ENCODE measurements at places on chromosomes 12 and 14.

DNA sequence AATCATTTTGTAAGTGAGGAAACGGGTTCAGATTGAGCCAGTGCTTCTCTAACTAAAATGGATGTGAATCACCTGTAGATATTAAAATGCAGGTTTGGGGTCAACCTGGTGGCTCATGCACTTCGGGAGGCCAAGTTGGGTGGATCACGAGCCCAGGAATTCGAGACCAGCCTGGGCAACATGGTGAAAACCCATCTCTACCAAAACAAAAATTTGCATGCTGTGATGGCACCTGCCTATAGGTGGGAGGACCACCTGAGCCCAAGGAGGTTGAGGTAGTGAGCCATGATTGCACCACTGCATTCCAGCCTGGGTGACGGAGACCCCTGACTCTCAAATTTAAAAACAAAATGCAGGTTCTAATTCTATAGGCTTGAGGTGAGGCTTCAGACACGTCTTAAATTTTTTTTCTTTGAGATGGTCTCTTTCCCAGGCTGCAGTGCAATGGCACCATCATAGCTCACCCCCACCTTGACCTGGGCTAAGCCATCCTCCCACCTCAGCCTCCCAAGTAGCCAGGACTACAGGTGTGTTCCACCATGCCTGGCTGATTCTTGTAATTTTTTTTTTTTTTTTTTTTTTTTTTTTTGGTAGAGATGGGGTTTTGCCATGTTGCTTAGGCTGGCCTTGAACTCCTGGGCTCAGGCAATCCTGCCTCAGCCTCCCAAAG, 9.0 kb downstream of the TUBA1C start:
- no peak for DNase-seq

DNA sequence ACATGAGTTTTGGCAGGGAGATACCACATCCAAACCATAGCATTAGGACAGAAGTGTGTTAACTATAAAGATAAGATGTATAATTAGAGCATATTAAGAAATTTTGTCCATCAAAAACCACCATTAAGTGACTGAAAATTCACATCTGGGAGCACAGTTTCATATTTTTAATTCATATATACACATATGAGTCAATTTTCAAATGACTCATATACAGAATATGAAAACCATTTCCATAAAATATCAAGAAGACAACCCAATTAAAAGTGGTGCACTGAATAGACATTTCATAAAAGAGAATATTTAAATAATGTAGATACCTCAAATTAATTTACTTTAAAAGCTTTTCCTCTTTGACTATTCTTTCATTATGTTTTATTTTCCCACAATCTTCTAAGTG, 25.3 kb downstream of the MUCL1 start:
- no peak for DNase-seq

DNA sequence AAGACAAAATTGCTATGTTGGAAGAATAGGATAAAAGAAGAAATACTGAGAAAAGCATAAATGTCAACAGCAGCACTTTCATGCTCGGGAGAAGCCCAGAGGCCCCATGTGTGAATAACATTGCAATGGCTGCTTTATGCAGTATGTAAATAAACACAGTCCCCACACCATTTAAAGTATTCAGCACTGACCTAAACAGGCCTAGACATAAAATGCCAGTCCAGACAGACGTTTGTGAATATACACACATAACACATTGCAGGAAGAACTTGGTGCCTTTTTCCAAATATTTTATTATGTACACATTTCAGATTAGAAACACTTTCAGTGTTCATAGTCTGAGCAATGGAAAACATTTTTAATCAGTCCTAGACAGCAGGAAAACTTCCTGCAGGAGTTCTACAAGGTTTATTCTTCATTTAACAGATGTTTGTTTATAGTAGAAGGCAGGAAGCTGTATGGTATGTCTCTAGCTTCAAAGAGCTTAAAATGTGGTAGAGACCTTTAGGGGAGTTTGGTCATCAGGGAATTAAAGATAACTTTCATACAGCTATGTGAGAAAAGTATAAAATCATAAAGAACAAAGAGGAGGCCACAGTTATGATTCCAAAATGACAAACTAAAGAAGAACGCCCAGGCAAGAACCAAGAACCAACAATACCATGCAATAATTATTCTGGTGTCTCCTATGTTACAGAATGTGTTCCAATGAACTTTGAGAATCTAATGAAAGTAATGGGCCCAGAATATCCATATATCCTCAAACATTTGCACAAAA, 30.6 kb upstream of the SLC38A2 start:
- DNase-seq: no peak

- no peak for DNase-seq
These were observed 24.0 kb downstream of the TTC9 start for GRCh38 chr14:70665448-70666360.

GRCh38 chr12:71954861-71955260, 16.2 kb downstream of the TPH2 start:
- DNase-seq: no peak

GRCh38 chr12:51954561-51955361, 3.3 kb downstream of the ACVR1B start:
- no peak for DNase-seq

- no peak for DNase-seq
These were observed 408.7 kb upstream of the NOVA1 start for GRCh38 chr14:27006570-27006969.

- no peak for DNase-seq
These were observed 122.8 kb downstream of the VRK1 start for GRCh38 chr14:96920023-96920422.

GRCh38 chr14:41201696-41202095, 405.0 kb upstream of the LRFN5 start:
- no peak for DNase-seq

- DNase-seq: no peak
These were observed 417.2 kb upstream of the SYT1 start for GRCh38 chr12:78447373-78447772.

- DNase-seq: no peak
These were observed 456.9 kb downstream of the CCER1 start for GRCh38 chr12:90497923-90498545.

DNA sequence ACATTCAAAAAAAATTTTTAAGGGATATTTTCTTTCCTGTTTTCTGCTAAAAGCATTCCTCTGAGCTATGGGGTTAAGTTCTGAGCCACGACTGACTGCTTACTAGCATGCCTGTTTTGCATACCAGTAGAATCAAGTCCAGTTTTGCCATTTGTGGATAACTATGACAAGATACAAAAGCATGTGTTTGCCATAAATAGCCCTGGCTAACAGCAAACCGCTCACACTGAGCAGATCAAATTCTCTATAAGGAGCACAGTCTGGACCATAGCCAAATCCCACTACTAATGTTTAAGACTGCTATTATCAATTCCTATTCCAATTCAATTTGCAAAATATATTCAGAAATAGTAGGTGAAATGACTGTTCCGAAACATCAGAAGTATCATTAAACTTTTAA, 3.2 kb downstream of the CFL2 start:
- DNase-seq: peak; percentile 47

DNA sequence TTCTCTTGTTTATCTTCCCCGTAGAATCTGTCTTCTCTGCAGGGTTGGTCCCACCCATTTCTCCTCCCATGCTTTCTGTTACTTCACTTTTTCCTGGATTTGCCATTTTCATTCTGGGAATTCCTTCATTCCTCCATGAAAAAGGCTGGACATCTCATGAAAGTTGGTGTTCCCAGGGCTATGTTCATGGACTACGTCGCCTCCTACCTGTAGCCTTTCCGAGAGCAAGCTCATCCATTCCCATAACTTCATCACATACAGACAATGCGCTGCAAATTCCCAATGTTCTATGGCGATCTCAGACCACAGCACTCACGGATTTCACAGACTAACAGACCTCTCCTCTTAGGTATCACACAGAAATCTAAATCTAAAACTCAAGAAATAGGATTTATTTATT, 217.1 kb downstream of the EXOC5 start:
- DNase-seq: no peak

- no peak for DNase-seq
These were observed 74.7 kb downstream of the DIO3 start for GRCh38 chr14:101635749-101636560.

DNA sequence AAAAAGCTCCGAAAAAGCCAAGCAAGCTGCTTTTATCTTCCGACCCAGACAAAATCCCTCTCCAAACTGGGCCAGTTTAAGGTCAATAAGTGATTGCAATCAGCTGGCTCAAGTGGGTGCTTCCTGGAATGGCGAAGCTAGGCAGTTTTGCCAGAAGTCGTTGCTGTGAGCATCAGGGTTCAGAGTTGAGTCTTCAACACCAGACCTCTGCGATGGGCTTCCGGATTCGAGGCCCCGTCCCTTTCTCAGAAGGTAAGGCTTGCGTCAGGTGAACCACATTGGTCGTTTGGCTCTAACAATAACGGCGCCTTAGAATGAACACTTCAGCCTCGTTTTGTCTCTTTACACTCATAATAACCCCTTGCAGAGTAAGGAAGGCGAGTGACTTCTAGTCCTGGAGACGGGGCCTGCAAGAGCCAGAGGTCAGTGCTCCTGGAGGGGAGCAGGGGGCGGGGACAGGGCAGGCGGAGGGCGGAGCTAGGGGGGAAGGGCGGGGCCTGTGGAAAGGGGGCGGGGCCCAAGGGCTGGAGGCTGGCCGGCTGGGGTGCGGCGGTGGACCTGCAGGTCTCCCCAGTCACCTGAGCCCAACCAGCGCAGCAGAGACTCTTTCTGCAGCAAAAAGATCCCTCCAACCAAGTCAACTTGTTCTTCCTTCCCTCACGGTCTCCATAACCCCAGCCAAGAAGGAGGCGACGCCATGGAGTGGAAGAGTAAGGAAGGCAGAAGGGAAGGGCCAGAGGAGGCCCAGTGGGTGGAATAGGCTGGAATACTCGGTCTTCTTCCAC, 34.0 kb upstream of the NFYB start:
- DNase-seq: no peak

- DNase-seq: no peak
These were observed 42.3 kb downstream of the BCL11B start for GRCh38 chr14:99229654-99230207.

DNA sequence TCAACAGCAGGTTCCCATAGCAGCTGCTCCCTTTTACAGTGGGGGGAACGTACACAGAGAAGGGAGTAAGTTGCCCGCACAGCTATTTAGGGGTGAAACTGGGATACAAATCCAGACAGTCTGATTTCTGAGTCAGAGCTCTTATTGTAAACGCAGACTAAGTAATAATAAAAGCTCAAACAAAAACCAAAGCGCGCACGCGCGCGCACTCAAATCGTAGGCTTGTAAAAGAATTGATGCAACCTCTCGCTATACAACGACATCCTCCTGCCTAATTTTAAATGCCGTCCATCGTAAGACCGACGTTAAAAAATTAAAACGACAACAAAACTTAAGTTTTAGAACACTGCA, 747 bp upstream of the DACT1 start:
- DNase-seq: peak; percentile 50

GRCh38 chr12:1797011-1797901, 23.1 kb upstream of the LRTM2 start:
- DNase-seq: no peak

- no peak for DNase-seq
These were observed 3.9 kb upstream of the FGF23 start for GRCh38 chr12:4383304-4383865.

DNA sequence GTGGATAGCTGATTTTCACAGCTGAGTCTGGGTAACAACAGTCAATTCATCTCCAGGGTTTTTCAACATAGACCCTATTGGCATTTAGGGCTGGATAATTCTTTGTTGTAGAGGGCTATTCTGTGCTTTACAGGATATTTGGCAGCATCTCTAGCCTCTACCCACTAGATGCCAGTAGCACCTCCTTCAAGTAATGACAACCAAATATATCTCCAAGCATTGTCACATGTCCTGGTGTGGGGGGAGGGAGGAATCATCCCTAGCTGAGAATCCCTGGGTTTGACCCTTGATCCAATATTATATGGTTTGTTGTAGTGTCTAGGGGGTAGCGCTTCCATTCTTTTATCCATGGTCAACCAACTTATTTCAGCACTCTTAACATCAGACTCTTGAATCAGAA, 157.2 kb downstream of the ANO4 start:
- no peak for DNase-seq

- no peak for DNase-seq
These were observed 14.4 kb downstream of the KERA start for GRCh38 chr12:91043408-91043807.

- DNase-seq: no peak
These were observed 7.5 kb downstream of the FOXG1 start for GRCh38 chr14:28773861-28774691.

GRCh38 chr12:75020068-75020557, 189.5 kb downstream of the KCNC2 start:
- DNase-seq: no peak

- no peak for DNase-seq
These were observed 66.3 kb downstream of the VRK1 start for GRCh38 chr14:96863327-96863985.

- DNase-seq: no peak
These were observed 2.0 kb downstream of the FGF6 start for GRCh38 chr12:4443616-4444015.

- DNase-seq: no peak
These were observed 354.4 kb upstream of the FLRT2 start for GRCh38 chr14:85175556-85175955.

GRCh38 chr14:46496409-46496808, 155.2 kb downstream of the RPL10L start:
- DNase-seq: no peak

GRCh38 chr12:71626768-71627167, 36.9 kb downstream of the ZFC3H1 start:
- no peak for DNase-seq

DNA sequence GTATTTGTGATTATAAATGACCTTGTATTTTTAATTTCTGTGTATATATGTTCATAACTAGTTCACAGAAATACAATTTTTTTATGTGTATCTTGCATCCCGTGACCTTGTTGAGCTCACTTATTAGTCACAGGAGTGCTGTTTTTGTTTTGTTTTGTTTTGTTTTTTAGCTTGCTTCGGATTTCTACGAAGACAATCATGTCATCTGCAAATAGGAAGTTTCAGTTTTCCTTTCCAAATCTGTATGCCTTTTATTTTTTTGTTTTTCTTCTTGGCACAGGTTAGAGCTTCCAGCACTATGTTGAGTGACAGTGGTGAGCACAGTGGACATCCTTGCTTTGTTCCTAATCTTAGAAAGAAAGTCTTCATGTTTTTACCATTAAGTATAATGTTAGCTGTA, 229.2 kb upstream of the GARIN6 start:
- no peak for DNase-seq

DNA sequence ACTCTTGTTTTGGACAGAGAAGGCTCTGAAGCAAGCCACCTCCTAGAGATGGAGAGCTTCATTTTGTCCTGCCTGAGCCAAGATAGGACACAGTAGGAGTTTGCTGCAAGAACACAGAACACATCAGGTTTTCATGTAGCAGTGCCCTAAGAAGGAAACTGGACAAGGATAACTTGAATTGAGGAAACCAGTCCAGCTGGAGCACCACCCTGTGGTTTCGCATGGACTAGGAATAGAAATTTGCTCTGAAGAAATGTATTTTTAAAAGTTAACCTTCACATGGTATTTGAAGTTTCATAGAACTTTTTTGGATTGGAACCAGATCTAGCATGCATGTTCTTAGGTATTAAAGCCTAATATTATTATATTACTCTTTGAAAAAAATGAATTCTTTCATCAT, 68.8 kb downstream of the RERG start:
- DNase-seq: no peak

Data from smooth muscle cell of the brain vasculature (primary cell).